ENCODE measurements at places on chromosomes 7 and 10. TPM values are rescaled to one million over a fixed set of nuclear protein-coding genes. Genes with fewer than 3 reads are reported as not detected.

The FEZF1 gene
- not detected for total RNA-seq

The FGF8 gene
- 4.4 TPM for total RNA-seq

The KIF20B gene
- total RNA-seq: 8.9 TPM

The RELN gene
- 0.97 TPM for total RNA-seq

The MKX gene
- 44.1 TPM for total RNA-seq

The MACC1 gene
- 0.11 TPM for total RNA-seq

The ZNF92 gene
- 3.4 TPM for total RNA-seq

The TASOR2 gene
- 60.7 TPM for total RNA-seq

The IDI2 gene
- not detected for total RNA-seq

The CDHR3 gene
- total RNA-seq: 2.6 TPM

The ZWINT gene
- total RNA-seq: 26.7 TPM

The GNAT3 gene
- not detected for total RNA-seq

The SPDYE5 gene
- not detected for total RNA-seq

The ECHS1 gene
- total RNA-seq: 76.1 TPM

The NKX1-2 gene
- not detected for total RNA-seq

The TMEM139 gene
- not detected for total RNA-seq

The AKR1C2 gene
- 13.7 TPM for total RNA-seq

The UNCX gene
- total RNA-seq: not detected

The LRGUK gene
- 0.13 TPM for total RNA-seq

The SNX10 gene
- 1.4 TPM for total RNA-seq

The TEX36 gene
- not detected for total RNA-seq

The LRRC18 gene
- not detected for total RNA-seq

The PRR15 gene
- 6.1 TPM for total RNA-seq

The AS3MT gene
- total RNA-seq: 2.3 TPM
